ENCODE measurements at places on chromosomes 12 and 14.

DNA sequence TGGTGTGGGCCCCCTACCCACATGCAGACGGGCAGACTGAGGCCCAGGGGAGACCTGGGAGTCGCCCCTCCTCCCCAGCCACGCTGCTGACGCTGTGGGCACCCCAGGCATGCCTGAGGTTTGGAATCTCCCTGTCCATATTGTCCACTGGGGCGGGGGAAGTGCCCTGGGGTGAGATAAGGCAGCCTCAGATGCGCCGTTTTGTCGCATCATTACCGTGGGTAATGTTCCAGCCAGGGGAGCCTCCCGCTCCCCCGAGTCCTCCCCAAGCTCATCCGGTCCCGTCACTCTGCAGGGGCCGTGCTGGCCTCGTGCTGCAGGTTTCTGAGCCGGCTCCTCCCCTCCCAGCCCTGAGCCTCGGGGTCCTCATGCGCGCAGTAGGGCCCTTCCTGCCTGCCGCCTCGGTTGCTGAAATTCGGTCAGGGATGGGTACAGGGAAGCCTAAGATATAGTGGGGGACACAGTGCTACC is 11.4 kb downstream of the INF2 start:
- no peak for DNase-seq

DNA sequence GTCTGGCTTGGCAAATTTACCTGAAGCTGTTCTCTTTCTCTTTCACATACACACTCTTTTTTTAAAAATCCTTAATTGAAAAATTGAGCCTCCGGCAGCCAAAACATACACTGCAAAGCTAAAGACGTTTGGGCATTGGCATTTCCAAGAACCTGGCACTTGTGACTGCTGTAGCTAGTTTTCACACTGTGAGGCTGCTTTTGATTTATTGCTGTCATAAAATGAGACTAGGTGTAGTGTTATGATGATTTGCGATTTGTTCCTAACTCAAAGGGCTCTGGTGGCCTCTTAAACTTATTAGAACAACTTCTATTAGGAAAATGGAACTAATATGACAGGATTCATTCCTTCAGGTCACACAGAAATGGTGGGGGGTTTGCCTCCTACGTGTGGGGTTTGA is 377.1 kb upstream of the FAR2 start:
- no peak for DNase-seq

DNA sequence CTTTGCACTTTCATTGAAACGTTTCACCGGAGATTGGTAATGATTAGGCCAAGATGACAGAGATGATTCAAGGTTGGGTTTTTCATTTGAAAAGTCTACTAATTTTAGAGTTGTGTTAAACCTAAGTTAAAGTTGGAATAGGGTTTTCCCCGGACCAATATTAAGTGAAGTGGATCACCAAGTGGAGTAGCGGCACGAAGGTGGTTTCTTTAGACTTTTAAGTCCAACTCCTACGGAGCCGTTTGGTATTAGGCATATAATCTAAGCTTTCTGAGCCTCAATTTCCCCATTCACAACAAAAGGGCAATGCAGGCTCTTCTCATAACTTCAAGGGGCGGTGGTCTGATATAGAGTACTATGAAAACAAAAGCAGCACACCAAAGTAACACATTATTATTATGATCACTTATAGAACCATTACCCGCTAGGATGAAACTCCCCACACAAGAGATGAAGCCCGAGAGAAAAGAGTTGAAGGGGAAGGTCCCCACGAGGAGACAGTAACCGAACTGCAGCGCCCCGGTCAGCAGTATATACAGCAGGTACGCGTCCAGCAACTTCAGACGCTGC is 413 bp downstream of the DAD1 start:
- no peak for DNase-seq

- DNase-seq: no peak
Observed at GRCh38 chr12:13093191-13093847, 10.1 kb downstream of the GSG1 start.

- DNase-seq: no peak
Observed at GRCh38 chr12:88658009-88658408, 77.7 kb upstream of the KITLG start.

DNA sequence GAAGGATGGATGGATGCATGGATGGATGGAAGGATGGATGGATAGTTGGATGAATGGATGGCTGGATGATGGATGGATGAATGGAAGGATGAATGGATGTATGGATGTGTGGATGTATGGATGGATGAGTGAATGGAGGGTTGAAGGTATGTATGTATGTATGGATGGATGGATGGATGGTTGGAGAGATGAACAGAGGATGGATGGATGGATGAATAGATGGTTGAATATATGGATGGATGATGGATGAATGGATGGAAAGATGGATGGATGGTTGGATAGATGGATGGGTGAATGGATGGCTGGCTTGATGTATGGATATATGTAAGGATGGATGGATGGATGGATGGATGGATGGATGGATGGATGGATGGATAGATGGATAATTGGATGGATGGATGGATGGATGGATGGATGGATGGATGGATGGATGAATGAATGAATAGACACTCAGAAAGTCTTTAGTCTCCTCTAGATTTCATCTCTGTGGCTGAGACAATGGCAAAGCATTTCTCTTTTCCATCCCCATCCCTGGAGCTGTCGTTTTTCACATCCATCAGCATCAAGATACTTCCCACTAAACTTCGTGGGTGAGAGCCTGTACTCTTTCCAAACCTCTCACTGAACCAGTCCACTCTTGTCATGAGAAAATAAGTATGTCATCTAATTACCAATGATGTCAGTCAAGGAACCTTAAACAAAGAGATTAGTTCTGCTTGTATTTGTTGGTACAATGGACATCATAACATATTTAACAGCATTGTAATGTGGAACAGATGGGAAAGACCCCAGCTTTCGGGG is 74.8 kb upstream of the CLMN start:
- DNase-seq: no peak

DNA sequence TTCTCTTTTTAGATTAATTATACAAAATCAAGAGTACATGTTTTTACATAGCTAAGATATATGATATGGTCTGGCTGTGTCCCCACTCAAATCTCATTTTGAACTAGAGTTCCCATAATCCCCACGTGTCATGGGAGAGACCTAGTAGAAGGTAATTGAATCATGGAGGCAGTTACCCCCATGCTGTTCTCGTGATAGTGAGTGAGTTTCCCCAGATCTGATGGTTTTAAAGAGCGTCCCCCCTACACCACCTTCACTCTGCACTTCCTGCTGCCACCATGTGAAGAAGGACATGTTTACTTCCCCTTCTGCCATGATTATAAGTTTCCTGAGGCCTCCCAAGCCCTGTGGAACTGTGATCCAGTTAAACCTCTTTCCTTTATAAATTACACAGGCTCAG is 21.4 kb upstream of the DRAM1 start:
- no peak for DNase-seq

GRCh38 chr14:47826809-47827208 is 151.4 kb upstream of the MDGA2 start:
- no peak for DNase-seq

DNA sequence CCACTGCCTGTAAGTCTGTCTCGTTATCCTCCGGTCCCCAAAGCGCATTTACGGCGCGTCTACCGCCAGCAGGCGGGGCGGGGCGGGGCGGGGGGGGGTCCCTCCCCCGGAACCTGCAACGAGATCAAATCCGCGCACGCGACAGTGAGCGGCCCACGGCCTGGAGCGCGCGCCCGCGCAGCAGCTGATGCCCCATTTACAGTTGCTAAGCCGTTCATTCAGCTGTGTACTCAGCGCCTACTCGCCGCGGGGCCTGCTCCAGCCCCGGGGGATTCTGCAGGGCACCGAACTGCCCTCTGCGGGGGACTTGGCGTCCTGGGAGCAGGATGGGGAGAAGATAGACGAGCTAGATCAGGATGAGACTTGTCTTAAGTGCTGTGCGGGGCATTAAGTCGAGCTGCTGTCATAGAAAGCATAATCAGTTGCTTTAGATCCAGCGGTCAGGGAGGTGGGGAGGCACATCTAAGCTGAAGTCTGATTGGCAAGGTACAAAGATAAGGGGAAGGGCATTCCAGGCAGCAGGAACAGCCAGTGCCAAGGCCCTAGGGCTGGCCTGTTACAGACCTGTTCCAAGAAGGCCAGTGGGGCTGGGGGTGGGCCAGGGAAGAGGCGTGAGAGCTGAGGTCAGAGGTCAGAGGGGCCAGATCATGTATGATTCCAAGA is 1.4 kb upstream of the CCDC85C start:
- no peak for DNase-seq

GRCh38 chr12:64991121-64991611 is 129.9 kb downstream of the WIF1 start:
- DNase-seq: no peak

- DNase-seq: no peak
Observed at GRCh38 chr12:112684742-112685141, 106.8 kb upstream of the RPH3A start.

- no peak for DNase-seq
Observed at GRCh38 chr14:68315081-68315480, 477.8 kb downstream of the ZFP36L1 start.

GRCh38 chr12:50925342-50925651 is 27.0 kb upstream of the HIGD1C start:
- no peak for DNase-seq

GRCh38 chr12:98253207-98254037 is 262.0 kb upstream of the TMPO start:
- no peak for DNase-seq

- DNase-seq: no peak
Observed at GRCh38 chr12:40691913-40692764, at the start of gene CNTN1. Gene CNTN1 (plus strand): TSS chr12:40692439.

DNA sequence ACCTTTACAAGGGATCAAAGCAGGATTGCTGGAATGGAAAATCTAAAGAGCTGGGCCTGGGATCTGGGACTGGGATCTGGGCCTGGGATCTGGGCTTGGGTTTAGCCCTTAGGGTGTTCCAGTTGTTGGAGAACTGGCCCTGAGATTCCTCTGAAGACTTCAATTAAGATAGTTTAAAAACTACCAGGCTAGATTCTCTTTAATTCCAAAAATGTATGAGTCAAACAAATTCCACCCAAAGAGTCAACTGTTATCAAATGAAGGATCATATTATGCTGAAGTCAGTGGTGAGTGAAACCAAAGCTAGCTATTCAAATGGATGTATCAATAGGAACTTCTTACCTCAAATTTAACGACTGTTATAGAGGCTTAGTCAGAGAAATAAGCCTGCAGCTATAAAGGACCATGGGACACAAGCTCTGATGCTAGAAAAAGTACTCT is 40.5 kb downstream of the LIMA1 start:
- DNase-seq: no peak

DNA sequence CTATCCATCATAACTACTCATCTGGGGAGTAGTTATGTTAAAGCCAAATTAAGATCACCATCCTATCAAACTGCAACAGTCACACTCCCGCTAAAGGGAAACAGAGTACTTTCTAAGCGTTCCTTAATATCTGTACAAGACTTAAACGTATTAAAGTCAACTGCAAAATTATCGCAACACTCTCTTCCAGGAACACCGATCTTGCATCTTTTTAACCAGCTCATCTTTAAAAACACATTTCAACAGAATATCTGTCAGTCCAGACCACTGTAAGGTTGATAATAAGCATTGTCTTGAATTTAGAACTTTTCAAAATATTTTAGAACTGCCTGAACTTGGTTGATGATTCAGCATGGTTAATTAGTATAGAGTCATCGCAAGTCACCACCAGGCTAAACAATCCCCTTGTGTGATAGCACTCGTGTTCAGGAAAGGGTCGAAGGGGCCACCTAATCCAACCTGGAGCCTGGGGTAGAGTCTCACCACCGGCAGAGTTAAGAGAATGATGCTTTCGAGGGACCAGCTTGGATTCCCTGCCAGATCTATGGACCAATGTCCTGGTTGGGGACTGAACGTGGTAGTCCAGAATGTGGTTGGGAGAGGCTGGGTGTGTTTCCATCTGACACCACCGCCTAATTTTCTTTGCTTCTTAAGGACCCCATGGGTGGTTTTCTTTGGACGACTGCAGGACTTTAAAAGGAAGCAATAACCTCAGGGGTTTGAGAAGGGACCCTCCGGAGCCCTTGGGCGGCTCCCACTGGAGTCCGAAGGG is 890 bp downstream of the SPTLC2 start:
- DNase-seq: peak; percentile 53

GRCh38 chr14:72318648-72319047 is 386.4 kb downstream of the RGS6 start:
- DNase-seq: peak; percentile 49

DNA sequence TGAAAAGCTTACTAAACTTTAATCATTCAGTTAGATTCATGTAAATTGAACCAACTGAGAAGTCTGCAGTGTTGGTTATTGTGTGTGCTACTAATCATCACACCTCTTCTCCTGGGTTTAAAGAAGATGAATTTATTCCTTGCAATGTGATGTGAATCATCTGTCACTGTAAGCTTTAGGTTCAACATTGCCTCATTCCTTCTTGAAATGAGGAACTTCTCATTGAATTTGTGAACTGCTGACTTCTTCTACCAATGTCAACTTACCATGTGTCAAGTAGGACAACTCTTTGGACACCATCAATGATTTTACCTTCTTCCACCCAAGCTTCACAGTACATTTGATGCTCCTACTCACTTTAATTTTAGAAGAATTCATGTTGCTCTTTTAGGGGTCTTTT is 17.4 kb upstream of the PRB2 start:
- no peak for DNase-seq

- no peak for DNase-seq
Observed at GRCh38 chr14:102234331-102235264, 70.4 kb downstream of the MOK start.

GRCh38 chr14:78709795-78710557 is 539.8 kb downstream of the NRXN3 start:
- DNase-seq: no peak

DNA sequence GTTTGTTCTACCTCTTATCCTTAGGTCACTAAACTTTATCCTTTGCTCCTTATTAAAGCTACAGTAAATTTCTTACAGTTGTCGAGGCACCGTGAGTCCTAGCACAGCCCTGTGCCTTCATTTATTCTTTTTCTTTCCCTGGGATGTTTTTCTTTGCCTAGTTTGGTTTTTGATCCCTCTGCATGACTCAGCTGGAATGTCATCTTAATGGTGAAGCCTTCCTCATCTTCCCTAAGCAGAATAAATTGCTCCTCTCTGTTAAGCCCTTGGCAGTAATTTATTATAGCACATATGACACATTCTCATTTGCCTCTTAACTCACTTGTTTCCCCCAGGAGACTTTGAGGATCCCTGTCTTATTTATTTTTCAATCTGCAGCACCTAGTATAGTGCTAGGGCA is 16.6 kb downstream of the ACTR10 start:
- DNase-seq: no peak

- DNase-seq: no peak
Observed at GRCh38 chr12:116590561-116590960, 31.4 kb downstream of the MAP1LC3B2 start.

- no peak for DNase-seq
Observed at GRCh38 chr12:70966046-70966445, 45.5 kb upstream of the PTPRR start.

DNA sequence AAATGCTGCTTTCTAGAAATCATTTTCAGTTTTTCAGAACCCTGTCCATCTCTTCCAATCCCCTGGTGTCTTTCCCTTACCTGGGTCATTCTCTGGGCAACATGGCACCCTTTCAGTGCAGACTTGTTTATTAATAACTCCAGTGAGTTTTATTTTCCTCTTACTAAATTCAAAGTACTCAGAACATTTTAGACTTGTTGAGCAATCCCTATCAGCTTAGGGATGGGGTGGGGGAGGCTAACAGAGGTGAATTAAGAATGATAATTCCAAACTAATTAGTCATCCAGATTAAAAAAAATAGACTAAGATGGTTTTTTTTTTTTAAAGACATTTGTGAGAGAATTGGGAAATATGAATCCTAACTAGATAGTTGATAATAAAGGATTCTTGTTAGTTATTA is 10.7 kb downstream of the GPRC5A start:
- DNase-seq: peak; percentile 48
